ENCODE measurements at places on chromosomes 2 and 18.

DNA sequence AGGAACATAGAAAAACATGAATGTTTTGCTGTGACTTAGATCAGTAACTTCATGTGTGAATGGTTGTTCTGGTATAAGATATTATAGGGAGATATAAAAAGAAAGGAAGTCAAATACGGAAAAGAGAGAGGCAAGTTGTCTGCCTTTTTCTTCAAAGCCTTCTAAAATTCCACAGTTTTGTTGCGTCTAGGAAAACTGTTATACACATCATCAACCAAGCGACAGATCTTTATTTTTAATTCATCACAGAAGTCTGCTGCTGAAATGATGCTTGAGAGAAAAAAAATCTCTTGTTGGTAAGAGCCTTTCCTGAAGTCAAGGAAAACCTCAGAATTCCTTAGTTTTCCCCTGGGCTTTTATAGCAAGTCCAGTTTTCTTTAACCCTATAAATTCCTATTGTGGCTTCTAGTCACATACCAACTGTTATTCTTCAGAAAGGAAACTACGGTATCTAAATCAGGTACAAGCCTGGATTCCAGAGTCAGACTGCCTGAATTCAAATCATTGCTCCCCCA, 36.3 kb upstream of the TANC1 start:
- no peak for DNase-seq

DNA sequence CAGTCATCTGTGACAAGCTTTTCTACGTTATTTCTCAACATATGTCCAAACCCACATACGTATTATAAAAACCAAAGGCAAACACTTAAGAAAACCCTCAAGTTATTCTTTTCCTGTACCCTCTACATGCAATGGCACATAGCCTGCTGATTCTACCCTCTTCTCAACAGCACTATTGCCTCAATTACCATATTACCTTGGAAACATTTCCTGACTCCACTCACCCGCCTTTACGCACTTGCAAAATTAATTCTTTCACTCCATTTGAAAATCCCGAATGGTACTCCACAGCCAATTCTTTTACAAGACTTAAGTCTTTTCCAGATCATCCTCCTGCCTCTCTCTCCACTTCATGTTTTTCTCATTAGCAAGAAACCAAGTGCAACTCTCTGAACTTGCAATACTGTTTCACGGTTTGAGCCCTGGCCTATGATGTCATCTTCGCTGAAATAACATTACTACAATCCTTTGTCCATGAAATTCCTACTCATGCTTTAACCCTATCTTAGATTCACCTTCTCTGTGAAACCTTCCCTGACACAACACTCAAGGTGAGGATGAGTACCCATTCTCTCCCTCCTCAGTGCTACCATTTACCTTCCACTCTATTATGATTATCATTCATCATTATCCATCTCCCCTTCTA, 29.0 kb downstream of the SESTD1 start:
- DNase-seq = no peak

DNA sequence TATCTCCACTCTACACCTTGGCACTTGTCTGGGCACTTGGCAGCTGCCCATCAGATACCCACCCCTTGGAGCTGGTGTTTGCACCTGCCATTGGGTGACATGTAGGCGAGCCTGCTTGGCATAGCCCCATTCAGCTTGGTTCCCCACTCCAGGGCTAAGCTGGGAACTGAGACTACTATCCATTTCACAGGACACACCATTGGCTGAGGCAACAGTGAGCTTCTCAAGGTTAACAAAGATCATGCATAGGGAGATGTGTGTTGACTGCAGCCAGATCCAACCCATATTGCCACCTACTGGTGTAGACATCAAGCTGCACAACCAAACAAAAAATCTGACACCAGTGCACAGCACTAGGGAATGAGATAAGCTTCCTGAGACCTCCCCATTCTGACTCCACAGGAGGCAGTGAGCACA, 1389.8 kb upstream of the TMEFF2 start:
- no peak for DNase-seq

DNA sequence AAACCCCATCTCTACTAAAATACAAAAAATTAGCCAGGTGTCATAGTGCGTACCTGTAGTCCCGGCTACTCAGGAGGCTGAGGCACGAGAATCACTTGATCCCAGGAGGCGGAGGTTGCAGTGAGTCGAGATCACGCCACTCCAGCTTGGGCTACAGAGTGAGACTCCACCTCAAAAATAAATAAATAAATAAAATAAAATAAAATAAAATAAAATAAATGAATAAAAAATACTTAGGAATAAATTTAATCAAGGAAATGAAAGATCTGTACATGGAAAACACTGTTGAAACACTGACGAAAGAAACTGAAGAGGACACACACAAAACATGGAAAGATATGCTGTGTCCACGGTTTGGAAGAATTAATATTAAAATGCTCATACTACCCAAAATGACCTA, 56.5 kb upstream of the ASPRV1 start:
- DNase-seq = no peak

GRCh38 chr2:33342705-33343104, 133.7 kb upstream of the RASGRP3 start:
- DNase-seq = no peak

DNA sequence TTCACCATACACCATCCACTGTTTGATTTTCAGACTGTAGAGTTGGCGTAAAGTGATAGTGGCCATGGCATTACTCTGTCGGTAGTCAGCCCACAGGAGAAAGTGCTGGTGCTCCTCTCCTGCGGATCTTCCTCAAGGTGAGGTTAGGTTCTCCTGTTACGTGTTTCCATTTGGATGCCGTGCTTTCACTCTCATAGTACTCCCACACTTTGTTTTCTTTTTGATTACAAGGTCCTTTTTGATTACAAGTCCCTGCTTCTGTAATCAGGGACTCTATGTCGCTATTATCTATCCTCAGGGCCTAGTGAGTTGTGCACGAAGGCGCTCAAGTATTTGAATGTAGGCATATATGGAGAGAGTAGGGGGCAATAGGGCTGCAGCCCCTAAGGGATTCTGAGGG, 4.3 kb downstream of the TAF4B start:
- DNase-seq = no peak

Data from stimulated activated CD4-positive, alpha-beta T cell treated with anti-CD3 and anti-CD28 coated beads, Interleukin-1b, Interleukin-23, amount 100 ng/mL, for 4 hours (primary cell).